Stomach (tissue), 19 donors: ENCODE measurements at places on chromosomes 12 and 14.

GRCh38 chr12:52975820-52976573 is 27.1 kb downstream of the KRT18 start:
- peak; percentile 61 for DNase-seq

DNA sequence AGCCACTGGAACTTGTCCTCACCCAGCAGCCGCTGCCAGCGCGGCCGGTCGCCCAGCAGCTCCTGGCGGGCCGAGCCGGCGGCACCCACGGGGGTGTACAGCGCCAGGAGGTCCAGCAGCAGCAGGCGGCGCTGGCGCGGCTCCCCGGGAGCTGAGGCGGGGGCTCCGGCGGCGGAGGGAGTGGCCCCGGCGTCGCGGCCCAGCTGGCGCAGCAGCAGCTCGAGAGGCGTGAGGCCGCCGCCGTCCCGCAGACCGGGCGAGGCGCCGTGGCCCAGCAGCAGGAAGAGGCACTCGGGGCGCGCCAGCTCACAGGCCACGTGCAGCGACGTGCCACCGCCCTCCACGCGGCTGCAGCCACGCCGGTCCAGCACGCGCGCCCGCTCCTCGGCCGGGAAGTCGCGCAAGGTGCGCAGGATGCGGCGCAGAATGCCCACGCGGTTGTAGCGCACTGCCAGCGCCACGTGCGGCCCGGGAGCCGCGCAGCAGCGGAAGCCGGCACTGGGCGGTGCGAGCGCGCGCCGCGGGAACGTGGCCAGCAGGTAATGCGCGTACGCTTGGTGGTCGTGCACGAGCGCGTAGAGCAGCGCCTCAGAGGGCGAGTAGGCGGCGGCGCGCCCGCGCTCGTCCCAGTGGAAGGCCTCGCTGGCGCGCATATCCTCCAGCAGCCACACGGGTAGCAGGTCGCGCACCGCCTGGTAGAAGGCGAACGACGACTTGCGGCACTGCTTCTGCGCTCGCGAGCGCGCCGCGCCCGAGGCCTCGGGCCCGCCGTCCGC is 2.3 kb downstream of the ANKRD9 start:
- peak; percentile 65 for DNase-seq

DNA sequence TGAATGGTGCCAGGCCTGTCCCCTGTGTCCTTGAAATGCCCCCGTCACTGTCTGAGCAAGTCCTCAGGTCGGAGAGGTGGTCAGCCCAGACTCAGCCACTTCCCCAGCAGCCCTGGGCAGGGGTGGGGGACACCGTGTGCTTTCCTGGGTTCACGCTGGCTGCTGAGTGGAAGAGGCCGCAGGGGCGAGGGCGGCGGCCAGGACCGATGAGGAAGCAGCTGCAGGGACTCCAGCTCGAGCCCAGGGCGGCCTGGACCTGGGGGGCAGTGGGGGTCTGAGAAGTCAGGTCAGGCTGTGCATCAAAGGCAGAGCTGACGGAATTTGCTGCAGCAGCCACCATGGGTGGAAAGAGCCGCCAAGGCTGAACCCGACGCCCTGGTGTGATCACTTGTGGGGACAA is 28.4 kb downstream of the NOC4L start:
- no peak for DNase-seq

- no peak for DNase-seq
Measured at GRCh38 chr12:388541-389141, 479 bp downstream of the KDM5A start.

DNA sequence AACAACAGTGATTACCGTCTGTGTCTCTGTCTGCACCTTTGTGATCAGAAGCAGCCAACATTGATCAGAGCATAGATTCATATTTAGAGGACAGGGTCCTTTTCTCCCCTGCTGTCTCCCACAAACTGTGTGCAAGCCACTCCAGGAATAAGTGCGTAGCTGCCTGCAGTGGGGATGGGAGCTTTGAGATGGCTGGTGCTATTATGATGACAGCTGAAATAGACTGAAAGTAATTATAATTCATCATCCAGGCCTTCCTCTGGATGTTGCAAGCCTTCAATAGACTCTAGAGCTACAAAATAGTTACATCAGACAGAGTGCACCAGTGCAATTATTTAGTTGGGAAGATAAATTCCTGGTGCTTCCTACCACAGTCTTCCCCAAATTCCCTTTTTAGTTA is 68.1 kb downstream of the BORCS5 start:
- DNase-seq, result no peak

DNA sequence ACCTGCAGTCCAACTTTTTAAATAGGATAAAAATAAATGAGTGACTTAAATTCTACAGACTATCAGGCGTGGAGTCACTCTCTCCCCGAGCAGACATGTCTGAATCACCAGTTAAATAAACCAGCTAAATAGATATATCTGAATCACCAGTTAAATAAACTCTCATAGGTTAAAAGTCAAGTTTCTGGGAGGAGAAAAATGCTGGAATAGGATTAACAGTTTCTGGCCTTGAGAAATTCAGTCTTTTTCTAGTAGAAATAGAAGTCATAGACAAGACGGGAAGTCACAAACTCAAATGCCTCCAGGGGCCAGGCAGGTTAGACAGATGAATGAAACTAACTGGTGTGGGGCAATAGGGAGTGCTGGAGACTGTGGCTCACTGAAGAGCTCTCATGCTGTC is 258.6 kb upstream of the TMEM132C start:
- no peak for DNase-seq

- DNase-seq, result no peak
Measured at GRCh38 chr12:13030541-13031291, 13.5 kb upstream of the FAM234B start.

DNA sequence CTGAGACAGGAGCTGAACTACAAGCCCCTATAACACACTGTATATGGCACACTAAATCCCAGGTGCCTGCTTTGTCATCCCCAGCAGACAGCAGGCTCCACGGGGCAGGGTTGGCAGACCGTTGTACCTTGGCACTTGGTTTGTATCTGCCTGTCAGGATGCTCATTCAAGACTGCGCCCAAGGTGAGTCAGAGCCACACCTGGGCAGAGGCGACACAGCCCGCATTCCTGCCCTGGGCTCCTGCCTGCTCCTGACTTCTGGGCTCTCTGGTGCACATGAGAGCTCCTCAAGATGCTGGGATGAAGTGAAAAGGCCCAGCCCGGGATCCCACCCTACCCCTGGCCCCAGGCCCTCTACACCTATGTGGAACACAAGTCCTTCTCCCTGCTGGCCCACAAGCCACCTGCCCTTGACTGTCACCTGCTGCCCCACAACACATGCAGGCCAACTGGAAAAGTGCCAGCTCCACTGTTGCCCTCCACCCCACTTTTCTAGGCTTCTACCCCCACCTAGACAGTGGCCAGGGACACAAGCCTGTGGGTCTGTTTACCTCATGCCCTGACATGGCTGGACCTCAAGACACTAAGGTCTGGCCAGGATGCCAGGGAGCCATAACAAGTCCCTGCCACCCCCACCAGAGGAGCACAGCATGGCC is 30.8 kb upstream of the PNMA1 start:
- DNase-seq, result peak; percentile 71

GRCh38 chr12:38161123-38162000 is 155.2 kb upstream of the ALG10B start:
- DNase-seq, result no peak

GRCh38 chr14:103288076-103288766 is 45.8 kb upstream of the EIF5 start:
- DNase-seq, result no peak

GRCh38 chr12:80868576-80868975 is 69.2 kb downstream of the LIN7A start:
- peak; percentile 30 for DNase-seq

GRCh38 chr14:81400852-81401251 is 728 bp upstream of the STON2 start:
- peak; percentile 42 for DNase-seq

- peak; percentile 65 for DNase-seq
Measured at GRCh38 chr14:75454963-75455546, 27.2 kb downstream of the JDP2 start.

- peak; percentile 95 for DNase-seq
Measured at GRCh38 chr14:91113829-91114078, at the start of gene DGLUCY. TSS of gene DGLUCY (plus strand) at chr14:91114073. CDS start at chr14:91160295, 46,222 bp downstream.

DNA sequence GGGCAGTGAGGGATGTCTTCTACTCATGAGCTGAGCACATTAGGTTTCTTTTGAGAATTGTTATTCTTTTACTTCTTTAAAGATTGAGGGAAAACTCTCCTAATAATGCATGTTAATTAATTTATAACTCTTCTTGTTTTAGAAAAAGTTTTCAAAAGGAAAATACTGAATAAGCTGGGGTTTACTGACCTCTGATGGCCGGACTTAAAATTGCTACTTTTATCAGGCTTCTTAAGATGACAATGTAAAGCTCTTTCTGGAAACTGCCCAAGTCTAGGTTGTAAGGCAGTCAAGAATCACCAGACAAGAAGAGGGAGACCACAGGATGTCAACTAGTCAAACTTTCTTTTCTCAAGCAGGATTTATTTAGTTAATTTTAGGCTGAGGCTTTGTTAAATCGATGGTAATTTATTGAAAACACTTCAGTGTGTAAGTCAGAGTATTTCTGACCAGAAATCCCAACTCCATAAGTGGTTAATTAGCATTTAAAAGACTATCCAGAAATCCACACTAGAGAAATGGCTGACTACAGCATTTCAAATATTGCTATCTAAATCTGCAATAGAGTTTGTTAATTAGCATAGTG is 82.1 kb downstream of the AVPR1A start:
- DNase-seq, result no peak

GRCh38 chr12:101567918-101568317 is 26.9 kb upstream of the MYBPC1 start:
- no peak for DNase-seq

DNA sequence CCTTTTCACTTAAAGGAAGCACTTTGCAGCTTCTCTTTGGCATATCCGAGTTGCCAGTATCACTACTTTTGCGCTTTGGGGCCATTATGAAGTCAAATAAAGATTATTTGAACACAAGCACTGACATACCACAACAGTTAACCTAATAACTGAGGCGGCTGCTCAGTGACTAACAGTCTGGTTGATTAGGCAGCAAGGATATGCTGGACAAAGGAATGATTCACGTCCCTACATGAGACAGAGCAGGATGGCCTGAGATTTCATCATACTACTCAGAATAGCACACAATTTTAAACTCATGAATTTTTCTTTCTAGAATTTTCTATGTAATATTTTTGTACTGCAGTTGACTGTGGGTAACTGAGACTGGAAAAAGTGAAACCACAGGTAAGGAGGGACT is 56.9 kb upstream of the E2F7 start:
- no peak for DNase-seq

- DNase-seq, result no peak
Measured at GRCh38 chr14:105229099-105229655, 19.2 kb upstream of the BTBD6 start.

DNA sequence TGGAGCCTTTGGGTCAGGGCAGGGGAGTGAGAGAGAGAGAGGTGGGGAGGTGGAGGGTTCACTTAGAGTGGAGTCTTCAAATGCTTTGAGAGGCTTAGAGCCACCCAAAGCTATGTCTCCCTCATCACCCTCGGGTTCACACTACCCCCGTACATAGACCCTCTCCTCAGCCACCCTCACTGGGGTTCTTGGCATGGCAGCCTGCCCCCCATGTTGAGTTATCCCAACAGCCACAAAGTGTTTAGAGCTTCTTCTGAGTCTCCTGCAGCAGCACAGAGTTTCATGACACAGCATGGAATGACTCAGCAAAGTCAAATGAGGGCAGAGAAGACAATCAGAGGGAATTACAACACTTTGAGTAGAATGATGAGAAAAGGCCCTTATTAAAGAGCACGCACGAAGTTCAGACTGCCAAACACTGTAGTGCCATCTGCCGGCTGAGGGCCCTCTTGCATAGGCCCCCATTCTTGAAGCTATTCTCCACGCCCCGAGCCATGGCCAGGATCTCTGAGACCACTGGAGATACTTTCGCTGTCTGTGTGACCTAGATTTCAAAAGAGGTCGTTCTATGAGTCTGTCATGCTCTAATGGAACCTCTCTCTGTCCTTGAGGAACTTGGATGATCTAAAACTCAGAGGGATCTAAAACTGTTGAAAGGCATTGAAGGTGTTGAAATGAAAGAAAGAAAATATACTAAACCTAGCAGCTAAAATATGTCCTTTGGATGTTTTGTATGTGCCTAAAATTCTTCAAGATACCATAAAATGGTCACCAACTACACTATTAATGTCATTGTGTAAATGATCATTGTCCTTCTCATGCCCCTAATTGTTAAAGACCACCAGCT is 221.9 kb downstream of the PELI2 start:
- peak; percentile 87 for DNase-seq

DNA sequence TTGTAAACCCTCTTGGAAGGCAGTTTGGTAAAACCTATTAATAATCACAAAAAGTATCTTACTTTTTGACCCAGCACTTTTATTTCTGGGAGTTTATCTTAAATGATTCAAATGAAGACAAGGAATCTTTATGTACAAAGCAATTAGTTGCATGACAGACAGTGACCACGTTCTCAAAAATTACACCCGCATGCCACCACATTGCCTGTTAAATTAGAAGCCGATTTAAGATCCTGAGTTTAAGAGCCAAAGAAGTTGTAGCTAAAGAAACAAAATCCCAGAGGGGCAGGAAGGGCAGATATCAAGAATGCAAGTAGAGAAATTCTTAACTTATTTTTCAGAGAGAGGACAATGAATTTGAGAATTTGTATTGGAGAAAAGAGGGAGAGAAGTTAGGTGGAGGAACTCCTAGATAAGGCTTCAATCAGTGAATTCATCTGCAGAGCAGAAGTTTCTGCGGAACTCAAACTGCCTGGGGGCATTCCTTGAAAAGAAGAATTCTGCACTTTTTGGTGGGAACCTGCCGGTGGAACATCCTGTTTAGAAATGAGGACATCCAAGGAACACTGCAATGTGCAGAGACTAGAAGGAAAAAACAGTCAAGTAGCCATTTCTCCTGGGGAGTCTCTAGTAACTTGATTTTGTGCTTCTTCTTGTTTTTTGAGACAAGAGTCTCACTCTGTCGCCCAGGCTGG is 1.1 kb upstream of the RIOX1 start:
- no peak for DNase-seq

- no peak for DNase-seq
Measured at GRCh38 chr12:21776175-21776574, 1.7 kb upstream of the KCNJ8 start.

- no peak for DNase-seq
Measured at GRCh38 chr14:69572841-69573135, 1.9 kb downstream of the CCDC177 start.

- DNase-seq, result no peak
Measured at GRCh38 chr14:75568791-75569190, 9.6 kb upstream of the FLVCR2 start.

DNA sequence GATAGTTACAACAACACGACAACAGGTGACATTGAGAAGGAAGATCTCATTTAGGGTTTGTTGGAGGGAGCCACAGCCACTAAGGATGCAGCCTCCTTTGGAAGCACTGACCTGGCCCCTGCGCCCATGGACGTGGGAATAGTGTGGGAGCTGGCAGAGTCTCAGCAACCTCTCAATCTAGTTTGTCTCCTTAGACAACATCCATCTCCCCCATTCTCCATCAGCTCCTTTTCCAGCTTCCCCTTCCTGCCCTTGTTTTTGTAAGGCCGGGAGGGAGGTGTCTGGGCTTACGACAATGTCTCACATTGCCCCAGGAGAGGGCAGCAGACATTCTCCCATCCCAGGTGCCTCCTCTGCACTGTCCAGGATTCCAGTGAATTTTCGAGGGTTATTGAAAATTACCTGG is 170.2 kb upstream of the PZP start:
- peak; percentile 58 for DNase-seq

- no peak for DNase-seq
Measured at GRCh38 chr14:85257287-85257686, 272.7 kb upstream of the FLRT2 start.

GRCh38 chr12:15052691-15053090 is 79.8 kb downstream of the PDE6H start:
- no peak for DNase-seq

- DNase-seq, result no peak
Measured at GRCh38 chr12:41188058-41188840, at the start of gene PDZRN4. TSS of gene PDZRN4 (plus strand) at chr12:41188320.
